Globus pallidus (tissue), 1 donor: ENCODE measurements at places on chromosomes 16 and 17.

GRCh38 chr16:566475-567372, at the start of gene NHLRC4:
TSS of gene NHLRC4 (plus strand) at chr16:567005. CDS start at chr16:568048, 1,043 bp downstream.
- DNase-seq: no peak

DNA sequence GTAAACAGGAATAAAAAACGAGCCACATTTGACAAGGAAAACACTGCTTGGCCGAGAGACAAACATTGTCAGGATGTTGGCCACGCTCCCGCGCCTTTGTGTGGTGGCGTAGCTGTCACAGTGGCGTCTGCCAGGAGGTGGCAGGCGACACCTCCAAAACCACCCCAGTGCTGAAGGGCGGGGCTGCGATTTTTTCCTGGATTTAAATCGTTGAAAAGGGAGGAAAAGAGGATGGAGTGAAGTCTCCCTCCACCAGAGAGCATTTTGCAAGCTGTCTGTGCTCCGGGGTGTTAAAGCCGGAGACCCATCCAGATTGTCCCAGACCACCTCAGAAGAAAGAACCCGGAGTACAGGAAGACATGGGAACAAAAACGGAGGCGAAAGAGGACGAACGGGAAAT, 12.7 kb downstream of the MRM3 start:
- DNase-seq: peak; percentile 84

DNA sequence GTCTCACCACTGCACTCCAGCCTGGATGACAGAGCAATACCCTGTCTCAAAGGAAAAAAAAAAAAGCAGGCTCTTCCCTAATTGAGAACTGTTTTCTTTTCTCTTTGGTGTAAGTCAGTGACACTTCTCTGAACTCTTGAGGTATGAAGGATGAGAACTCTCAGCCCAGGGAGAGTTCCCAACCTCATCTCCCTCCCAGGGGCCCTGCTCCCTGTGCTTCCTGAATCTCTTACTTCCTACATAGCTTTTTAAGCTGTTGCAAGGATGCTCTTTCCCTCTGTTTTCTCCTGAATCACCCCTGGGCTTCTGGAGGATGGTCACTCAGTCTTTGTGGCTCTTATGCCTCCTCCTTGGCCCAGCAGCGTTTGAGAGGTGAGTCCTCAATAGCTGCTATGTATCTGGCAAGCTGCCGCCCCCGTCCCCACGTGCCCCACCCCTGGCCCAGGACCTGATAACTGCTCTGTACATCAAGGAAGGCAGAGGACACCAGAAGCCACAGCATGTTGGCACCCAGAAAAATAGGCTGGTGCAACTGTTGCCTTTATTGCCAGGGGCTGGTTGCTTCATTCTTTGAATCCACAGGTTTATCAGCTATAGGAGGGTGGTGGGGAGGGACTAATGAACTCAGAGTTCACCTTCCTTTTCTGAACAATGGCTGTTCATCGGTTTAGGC, 24.0 kb downstream of the IGF2BP1 start:
- no peak for DNase-seq

DNA sequence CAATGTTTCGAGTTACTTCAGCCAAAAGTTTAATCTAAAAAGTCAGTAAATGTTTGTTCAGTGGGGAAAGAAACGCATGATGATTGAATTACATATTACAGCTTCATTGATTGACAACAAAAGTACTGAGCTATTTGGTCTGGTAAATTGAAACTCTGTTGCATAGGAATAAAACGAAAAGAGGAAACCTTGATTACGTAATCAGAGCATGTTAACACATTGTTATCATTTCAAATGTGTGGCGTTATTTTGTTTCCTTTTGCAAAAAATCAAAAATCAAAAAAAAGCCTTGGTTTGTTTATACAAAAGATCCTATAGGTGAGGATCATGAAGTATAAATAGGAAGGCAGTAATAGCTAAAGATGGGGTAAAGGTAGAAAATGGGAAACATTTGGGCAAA, 19.5 kb upstream of the CA10 start:
- no peak for DNase-seq

- DNase-seq: no peak
These were observed 15.9 kb downstream of the LLGL1 start for GRCh38 chr17:18241229-18241871.

GRCh38 chr17:73419881-73420280, 108.1 kb upstream of the CDC42EP4 start:
- no peak for DNase-seq

GRCh38 chr17:47692895-47693730, 848 bp upstream of the TBKBP1 start:
- no peak for DNase-seq

DNA sequence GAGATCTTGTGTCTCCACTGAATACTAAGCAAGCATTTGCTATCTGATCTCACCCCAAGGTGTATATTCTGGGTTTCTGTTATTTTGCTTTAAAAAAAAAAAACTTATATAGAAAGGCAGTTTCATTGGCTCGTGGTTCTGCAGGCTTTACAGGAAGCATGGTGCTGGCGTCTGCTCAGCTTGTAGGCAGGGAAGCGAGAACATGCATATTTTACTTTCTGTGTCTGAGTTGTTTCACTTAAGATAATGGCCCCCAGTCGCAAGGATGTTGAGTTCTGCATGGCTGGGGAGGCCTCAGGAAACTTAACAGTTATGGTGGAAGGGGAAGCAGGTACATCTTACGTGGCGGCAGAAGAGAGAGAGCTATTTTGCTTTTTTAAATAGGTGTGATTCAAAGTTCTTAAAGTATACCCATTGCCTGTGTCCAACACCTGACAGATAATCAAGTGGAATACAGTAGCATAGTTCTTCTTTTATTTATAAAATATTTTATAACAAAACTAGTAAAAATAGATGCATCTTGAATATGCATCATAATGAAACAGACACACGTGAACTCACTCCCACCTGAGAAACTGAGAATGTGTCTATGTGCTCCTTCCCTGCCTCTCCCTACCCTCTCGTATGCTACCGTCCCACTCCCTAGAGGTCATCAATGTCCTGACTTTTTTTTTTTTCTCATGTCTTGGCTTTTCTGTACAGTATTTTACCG, 15.4 kb upstream of the ARHGAP17 start:
- DNase-seq: no peak

DNA sequence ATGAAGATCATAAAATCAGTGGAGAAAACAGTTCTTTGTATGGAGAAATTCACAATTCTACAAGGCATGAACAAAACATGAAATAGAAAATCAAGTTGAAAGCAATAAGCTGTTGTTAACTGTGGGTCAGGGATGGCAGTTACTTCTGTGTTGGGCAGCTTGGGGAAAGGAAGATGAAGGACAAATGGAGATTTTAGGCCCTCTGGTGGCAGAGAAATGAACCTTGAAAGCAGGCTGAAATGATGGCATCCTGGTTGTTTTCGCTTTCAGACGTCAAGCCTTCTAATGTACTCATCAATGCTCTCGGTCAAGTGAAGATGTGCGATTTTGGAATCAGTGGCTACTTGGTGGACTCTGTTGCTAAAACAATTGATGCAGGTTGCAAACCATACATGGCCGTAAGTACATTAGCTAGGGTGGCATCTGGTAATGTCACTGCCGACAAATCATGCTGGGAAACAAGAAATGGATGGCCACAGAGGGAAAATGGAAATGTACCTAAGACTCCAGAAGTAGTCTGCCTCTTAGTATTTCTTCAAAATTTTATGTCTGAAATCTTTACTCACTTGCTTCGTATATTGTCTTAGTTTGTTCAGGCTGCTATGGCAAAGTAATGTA, 108.9 kb downstream of the MAP2K6 start:
- peak; percentile 81 for DNase-seq

- DNase-seq: no peak
These were observed 6.4 kb downstream of the USP22 start for GRCh38 chr17:21036361-21036881.
